ENCODE measurements at places on chromosomes 5 and 9. TPM values are rescaled to one million over a fixed set of nuclear protein-coding genes. Genes with fewer than 3 reads are reported as not detected.

PCDHGA5 gene
- 0.29 TPM for total RNA-seq

DMGDH gene
- total RNA-seq: not detected

FOXD4L4 gene
- total RNA-seq: not detected

DNA sequence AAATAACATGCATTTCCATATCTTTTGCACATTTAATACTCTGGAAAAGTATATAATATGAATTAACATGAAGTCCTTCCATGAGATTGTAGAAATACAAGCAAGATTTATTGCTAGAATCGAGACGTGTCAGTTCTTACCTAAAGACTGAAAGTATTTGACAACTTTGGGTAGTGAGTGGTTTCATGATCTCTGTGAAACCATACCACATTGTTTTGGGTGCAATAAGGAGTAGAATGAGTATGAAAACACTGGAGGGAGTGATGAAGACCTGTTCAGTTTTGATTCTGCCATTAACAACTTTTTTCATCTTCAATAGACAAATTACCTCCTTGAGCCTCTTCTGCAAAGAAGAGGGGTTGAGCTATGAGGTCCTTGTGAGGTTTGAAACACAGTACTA, 133.7 kb downstream of the NUDT12 start:
- H3K4me3 ChIP-seq: no peak overlapping the region
- H3K27me3 ChIP-seq: no peaks in the 10 kb centered on the region
- H3K36me3 ChIP-seq: no peaks in the 10 kb centered on the region
- H3K27ac ChIP-seq: peak overlapping the region; percentile 65
- peaks cover 32% of the 10 kb centered on the region for H3K4me1 ChIP-seq

DNA sequence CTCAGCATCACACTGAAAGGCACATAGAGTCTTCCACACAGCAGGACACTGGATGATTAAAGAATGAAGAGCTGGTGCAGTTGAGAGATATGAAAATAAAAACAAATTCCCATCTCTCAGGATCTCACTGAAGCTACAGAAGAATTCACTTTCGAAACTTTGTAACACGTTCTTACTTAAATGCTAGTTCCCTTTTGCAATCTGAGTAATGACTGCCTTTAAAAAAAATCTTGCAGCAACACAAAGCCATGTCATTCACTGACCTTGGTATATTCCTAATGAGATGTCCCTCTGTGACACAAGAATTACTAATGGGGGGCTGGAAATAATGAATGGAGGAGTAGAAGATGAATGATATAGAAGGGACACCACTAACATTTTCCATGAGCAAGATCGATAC, 201.8 kb downstream of the GLIS3 start:
- H3K27ac ChIP-seq: no peak overlapping the region
- H3K27me3 ChIP-seq: no peaks in the 10 kb centered on the region
- no peak overlapping the region for H3K4me3 ChIP-seq
- DNase-seq: no peak
- no peaks in the 10 kb centered on the region for H3K36me3 ChIP-seq
